ENCODE measurements at places on chromosomes 1 and 21.
A peak's percentile ranks its signal among the peaks of the same experiment; 100 is the strongest.

DNA sequence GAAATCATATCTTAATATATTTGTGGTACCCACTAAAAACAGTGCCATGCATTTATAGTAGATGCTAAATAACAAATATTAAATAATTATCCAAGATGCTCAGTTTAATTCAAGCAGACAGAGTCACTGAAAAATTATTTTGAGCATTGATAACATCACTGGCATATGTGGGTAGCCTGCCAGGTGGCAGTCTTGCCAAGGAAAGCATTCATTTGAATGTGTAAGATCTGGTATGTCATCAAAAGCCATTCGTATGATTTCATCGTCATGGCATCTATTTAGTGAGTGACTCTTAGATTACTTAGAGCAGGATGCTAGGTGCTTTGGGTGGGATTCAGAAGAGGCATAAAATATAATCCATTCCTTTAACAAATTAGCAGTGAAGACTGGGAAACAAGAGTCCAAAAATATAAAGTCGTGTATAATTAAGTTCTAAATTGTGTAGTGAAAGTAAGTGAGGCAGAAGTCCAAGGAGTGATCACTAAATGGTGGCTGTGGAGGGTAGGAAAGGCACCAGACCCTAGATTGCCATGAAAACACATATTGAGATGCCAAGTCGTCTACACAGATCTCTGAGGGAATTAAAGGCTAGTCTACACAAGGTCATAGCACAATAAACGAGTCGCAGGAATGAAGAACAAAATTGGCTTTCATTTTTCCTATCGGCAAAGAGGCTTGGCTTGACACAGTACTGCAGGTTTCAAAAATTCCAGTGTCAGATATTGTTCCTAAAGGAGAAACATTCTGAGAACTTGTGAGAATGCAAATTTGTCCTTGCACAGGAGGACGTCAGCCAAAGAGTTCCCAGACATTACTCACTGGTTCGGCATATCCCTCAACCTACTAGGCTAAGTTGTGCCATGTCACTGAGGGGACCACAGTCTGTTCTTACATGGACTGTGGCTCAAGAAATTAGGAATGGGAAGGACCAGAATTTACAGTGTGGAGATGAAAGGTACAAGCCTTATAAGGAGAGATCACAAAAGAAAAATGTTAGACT lies 130.8 kb downstream of the LYPLAL1 start:
- no peak for DNase-seq

- no peak for DNase-seq
Observed at GRCh38 chr1:232988572-232989040, 38.2 kb downstream of the NTPCR start.

DNA sequence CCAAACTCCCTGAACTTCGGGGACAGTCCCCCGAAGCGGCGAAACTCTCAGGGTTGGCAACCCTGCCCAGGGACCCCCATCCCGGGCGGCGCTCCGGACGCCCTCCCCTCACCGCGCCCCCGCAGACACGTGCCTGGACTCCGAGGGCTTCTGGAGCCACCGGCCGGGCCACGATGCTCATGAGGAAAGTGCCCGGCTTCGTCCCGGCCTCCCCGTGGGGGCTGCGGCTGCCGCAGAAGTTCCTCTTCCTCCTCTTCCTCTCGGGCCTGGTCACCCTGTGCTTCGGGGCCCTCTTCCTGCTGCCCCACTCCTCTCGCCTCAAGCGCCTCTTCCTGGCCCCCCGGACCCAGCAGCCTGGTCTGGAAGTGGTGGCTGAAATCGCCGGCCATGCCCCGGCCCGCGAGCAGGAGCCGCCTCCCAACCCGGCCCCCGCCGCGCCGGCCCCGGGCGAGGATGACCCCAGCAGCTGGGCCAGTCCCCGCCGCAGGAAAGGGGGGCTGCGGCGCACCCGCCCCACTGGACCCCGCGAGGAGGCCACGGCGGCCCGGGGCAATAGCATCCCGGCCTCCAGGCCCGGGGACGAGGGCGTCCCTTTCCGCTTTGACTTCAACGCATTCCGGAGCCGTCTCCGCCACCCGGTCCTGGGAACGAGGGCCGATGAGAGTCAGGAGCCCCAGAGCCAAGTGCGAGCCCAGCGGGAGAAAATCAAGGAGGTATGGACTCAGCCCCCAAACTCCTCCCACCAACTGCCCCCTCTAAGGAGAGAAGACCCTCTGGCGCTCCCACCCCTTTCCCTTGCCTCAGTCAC lies 1.2 kb downstream of the MAN1C1 start:
- no peak for DNase-seq

DNA sequence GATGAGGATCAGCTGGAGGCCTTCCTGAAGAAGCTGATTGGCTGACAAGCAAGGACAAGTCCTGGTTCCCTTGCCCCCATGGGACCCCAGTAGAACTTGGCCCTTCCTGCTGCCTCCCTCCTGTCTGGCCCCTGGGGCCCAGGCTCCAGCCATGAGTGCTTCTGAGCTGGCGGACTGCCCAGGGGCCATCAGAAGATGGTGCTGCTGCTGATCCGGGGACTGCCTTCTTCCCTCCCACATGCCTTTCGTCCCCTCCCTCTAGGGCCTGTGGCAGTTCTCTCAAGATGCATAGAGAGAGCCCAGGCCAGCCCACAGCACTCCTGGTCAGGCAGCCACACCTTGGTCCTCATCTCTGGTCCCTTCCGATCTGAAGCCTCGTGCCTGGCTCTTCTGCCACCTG lies 57.9 kb upstream of the PRKACB start:
- no peak for DNase-seq

DNA sequence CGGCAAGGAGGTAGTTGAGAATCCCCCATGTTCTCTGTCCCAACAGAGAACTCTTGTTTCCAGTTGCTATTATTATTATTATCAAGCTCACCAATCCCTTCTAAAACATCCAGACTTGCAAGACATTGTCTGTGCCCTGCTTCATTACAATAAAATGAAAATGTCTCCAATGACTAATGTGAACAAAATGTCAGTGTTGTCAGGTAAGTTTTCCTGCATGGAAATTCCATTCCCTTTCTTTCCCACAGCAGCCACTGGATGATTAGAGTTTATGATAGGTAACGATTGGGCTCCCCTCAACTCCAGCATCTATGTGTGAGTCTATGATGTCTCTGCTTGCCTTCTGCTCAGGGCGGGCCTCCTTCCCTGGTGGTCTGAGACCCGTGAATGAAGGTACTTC lies 8.9 kb upstream of the DYRK1A start:
- DNase-seq = no peak

GRCh38 chr1:40712997-40713396 lies 21.5 kb downstream of the NFYC start:
- DNase-seq = peak; percentile 24

DNA sequence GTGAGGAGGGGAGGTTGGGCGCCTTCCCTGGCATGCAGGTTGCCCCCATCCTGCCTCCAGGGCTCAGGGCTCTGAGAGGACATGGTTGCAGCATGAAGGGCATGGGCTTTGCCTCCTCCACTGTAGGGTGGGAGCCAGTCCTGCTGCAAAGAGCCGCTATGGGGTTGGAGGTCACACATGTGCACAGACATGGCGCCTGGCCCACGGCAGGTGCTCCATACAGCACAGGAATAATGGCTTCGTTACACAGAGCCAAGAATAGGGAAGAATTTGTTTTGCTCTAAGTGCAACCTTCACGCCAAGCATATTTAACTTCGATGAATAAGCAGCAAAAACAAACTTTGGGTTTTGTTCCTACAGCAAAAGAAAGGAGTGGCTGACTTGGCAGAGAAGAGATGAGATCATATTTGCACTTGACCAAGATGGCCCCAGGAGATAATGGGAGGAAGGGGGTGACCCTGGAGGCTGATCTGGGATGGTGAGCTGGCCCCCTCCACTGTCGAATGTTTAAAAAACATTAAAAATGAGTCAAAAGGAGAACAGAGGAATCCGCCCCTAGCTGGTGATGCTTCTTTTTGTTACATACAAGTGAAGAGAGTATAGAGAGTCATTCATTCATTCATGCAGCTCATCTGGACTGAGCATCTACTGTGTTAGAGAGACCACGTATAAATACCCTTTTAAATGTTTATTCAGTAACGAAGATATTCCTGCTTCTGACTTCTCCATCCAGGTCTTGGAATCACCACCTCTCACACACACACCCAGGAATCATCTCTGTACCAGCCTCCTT lies 12.4 kb upstream of the C2CD2 start:
- no peak for DNase-seq

DNA sequence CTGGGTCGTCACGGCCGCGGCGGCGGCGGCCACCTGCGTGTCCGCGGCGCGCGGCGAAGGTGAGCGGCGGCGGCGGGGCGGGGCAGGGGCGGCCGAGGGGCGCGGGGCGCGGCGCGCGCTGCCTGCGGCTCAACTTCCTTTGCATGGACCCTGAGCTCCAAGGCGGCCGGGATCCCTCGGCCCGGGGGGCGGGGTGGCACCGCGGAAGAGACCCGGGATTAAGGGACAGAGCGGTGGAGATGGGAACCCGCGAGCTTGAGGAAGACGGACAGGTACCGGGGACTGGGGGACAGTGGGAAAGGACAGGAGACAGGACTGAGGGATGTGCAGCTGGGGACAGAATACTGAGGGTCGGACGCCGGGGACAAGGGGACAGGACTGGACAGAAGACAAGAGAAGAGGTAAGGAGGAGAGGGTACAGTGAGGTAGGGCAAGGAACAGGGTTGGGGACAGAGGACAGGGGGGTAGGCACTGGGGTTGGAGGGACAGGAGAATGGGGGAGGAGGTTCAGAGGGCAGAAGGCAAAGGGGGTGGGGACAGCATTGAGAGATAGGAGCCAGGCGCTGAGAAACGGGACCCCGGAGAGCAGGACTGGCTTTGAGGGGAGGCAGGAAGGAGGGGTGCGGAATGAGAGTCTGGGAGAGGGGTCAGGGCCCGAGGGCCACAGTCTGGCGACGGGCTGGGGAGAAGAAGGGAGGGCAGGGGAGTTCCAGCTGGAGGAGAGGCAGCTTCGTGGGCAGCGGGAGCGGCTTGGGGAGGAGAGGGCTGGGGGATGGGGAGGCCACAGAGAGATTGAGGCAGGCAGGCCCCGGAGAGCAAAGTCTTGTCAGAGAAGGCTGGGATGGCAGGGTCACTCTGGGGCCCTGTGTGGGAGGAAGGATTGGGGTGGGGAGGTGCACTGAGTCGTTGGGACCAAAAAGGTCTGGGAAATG lies 648 bp downstream of the EPHA8 start:
- DNase-seq = no peak

DNA sequence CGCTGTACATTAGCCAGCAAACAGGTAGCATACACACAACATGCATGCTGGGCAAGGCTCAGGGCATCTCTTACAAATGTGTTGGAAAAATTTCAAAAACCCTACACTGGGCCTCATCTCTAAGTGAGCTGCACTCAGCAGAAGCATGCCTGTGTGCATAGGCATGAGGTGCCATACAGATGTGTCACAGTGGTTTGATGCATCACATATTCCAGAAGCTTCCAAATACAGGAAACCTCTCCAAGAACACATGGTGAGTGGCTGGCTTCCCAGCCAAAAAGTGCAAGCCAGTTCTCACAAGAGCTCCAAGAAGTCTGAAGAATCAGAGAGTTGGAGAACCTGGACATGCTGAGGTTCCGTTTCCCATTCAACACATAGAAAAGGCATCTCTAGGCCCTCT lies 58.3 kb downstream of the CD46 start:
- DNase-seq = no peak

- DNase-seq = no peak
Observed at GRCh38 chr1:16124377-16125087, 31.3 kb downstream of the EPHA2 start.

DNA sequence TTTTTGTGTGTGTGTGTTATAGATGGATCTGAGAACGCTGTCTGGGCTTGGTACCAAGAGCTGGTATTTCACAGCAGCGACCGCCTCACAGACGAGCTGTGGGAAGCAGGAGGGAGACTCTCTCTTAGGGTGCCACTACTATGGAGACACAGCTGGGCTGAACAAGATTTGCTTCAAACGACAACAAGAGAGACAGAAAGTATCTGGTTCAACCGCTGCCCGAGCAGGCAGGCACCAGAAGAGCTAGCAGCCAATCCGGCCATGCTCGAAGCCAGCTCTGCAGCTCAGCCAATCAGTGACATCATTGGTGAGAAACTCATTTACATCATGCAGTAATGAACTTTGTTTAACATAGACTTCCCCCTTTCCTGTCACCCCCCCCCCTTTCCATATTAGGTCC lies 341.3 kb downstream of the USP25 start:
- DNase-seq = no peak

GRCh38 chr1:234000557-234001041 lies 96.1 kb downstream of the SLC35F3 start:
- no peak for DNase-seq

- no peak for DNase-seq
Observed at GRCh38 chr1:42877380-42877779, 31.0 kb downstream of the ZNF691 start.

DNA sequence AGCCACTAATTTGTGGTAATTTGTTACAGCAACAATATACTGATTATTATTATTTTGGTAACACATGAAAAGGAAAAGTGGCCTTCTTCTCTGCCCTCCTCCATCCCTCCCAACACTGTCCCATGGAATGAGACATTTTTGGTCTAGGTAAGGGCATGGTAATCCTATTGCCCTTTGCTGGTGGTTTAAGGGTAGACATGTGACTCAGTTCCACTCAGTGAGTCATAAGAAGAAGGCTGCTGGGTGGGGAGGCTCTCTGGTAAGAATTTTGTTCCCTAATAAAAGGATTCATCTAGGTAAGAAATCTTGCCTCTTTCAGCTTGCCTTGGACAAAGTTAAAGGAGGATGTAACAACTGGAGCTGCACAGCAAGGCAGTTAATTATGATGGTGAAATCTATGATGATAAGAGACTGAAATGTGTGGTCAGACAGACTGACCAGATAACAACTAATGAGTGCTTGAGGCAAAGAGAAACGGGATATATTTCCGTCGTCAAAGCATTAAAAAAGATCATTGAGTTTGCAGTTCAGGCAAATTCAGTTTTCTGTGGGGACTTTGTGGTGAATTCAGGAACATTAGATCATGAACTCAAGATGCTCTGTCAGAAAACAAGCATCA lies 232.0 kb upstream of the KCNK2 start:
- DNase-seq = no peak

DNA sequence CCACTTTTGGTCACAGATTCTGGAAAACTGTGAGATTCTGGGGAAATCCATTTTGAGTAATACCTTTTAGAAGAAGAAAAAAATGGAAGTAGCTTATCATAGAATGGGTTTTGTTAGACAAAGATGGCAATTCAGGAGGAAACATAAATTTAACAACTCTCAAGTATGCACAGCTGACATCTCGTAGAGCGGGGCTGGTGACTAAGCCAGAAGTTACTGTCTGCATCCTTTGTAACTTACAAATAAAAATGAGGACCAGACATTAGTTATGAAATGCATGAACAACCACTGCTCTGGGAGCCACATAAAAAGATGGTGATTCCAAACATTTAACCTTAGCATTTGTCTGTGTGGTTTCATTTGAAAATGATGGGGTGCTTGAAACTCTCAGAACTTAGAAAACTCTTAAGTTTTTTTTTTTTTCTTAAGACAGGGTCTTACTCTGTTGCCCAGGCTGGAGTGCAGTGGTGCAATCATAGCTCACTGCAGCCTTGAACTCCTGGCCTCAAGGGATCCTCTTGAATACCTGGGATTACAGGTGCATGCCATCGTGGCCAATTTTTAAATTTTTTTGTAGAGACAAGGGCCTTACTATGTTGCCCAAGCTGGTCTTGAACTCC lies 49.2 kb upstream of the ATP5PO start:
- DNase-seq = no peak

- DNase-seq = no peak
Observed at GRCh38 chr1:234515821-234516241, 36.9 kb upstream of the TARBP1 start.

Measured in activated CD4-positive, alpha-beta T cell treated with anti-CD3 and anti-CD28 coated beads, Interleukin-2, amount 10 ng/mL, durations not matched to agents 7 days and 5 days (primary cell).